ENCODE measurements at places on chromosomes 11 and 22.

- no peak for DNase-seq
Measured at GRCh38 chr11:36162883-36163434, 126.3 kb downstream of the COMMD9 start.

DNA sequence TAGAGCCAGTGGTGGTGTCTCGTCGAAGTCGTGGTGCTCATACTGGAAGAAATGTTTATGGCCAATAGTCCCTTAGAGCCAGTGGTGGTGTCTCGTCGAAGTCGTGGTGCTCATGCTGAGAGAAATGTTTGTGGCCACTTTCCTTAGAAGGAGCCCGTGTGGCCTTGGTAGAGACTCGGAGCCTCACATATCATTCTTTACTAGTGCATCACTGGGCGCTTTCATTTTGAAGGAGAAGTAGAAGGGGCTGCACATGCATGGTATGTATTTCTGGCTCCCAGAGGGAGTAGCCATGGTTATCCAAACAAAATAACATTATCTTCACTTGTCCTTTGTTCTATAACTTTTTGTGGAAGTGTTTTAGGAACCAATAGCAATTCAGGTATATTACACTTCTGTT is 69.5 kb downstream of the JAM3 start:
- no peak for DNase-seq

- DNase-seq: no peak
Measured at GRCh38 chr22:44521326-44522074, 23.5 kb upstream of the RTL6 start.

- DNase-seq: no peak
Measured at GRCh38 chr22:19840955-19841640, 13.6 kb downstream of the GNB1L start.

GRCh38 chr22:28716686-28717085 is 24.9 kb downstream of the CHEK2 start:
- no peak for DNase-seq

- no peak for DNase-seq
Measured at GRCh38 chr11:24872186-24872585, 375.3 kb downstream of the LUZP2 start.

GRCh38 chr11:69000831-69001242 is 12.2 kb downstream of the MRGPRF start:
- DNase-seq: no peak

DNA sequence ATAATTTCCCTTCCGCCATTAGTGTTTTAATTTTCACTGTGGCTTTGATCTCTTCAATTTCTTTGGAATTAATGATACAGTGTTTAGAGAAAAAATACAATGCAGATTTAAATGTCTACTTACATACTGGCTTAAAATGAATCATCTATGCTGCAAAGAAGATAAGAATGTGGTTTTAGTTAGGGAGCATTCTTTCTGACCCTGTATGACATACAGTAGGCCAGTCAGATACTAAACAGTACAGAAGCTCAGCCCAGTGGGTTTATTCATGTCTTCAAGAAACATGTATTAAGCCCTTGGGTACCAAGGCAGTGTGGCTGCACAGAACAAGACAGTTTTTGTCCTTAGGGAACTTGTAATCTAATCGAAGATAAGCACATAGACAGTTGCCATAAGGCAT is 268.8 kb downstream of the DDX10 start:
- DNase-seq: no peak

- DNase-seq: no peak
Measured at GRCh38 chr11:33582636-33583325, 117.8 kb downstream of the C11orf91 start.

DNA sequence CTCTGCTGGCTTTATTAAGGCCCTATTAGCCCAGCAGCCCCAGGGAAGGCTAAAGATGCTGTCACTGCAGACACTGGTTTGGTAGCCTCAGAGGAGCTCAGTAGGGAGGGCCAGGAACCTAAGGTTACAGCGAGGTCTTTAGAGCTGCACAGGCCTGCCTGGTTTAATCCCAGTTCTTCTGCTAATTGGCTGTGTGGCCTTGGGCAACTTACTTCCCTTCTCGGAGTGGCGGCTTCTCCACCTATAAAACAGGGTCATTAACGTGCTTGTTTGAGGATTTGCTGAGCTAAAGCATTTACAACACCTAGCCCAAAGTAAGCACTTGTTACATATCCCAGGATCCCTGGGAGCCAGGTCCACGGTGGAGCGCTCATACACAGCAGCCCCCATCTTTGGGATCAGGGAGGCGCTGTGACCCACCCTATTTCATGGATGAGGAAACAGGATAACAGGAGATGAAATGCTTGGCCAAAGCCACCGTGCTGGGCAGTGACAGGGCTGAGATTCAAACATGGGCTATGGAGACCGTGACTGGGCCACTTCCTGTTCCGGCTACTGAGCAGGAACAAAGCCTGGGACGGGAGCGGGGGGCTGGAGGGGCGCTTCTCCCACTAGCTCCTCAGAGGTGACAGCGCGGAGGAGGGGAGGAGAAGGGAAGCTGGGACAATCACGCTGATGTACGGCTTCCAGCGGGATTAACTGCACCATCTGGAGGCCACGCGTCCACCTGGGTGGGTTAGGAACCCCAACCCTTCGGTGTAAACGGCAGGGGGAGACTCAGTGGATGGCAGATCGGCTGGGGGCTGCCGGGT is 61.5 kb downstream of the IGLL1 start:
- no peak for DNase-seq

DNA sequence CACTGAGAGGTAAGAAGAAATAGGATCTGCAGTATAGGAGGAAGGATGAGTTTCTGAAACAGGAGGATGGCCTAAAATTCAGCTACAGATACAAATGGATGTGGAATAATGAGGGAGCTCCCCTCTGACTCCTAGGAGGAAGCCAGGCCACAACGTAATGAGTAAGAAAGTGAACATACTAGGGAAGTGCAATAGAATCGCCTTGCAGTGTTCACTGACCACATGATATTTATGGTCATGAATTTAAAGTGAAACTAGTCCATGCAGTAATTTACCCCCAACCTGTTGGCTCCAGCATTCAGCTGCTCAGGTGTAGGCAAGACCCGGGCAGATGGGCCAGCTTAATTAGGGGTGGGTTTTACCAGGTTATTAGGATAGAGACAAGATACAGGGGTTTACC is 101.7 kb downstream of the DEUP1 start:
- DNase-seq: no peak
